Airway epithelial cell (primary cell): ENCODE measurements at places on chromosomes 7 and 10. TPM values are rescaled to one million over a fixed set of nuclear protein-coding genes. Genes with fewer than 3 reads are reported as not detected.

HECW1 gene
- total RNA-seq, result not detected in 2 replicates

UPP1 gene
- 79.9 and 81.5 TPM in 2 replicates for total RNA-seq

FAM237B gene
- total RNA-seq, result not detected in 2 replicates

GDF10 gene
- not detected in 2 replicates for total RNA-seq

GIMAP5 gene
- not detected in 2 replicates for total RNA-seq

TAF6 gene
- 35.9 and 36.7 TPM in 2 replicates for total RNA-seq

ADRB1 gene
- 0.23 and 0.28 TPM in 2 replicates for total RNA-seq

AIMP2 gene
- total RNA-seq, result 79.6 and 83.9 TPM in 2 replicates

PRKCQ gene
- 2.5 TPM in 2 replicates for total RNA-seq

TUBB8 gene
- total RNA-seq, result not detected in 2 replicates

FAM25A gene
- 20.3 and 29.8 TPM in 2 replicates for total RNA-seq

NKX2-3 gene
- not detected in 2 replicates for total RNA-seq

ANKRD7 gene
- not detected in 2 replicates for total RNA-seq

RNF133 gene
- total RNA-seq, result not detected in 2 replicates
